ENCODE measurements at places on chromosomes 13 and 19. TPM values are rescaled to one million over a fixed set of nuclear protein-coding genes. Genes with fewer than 3 reads are reported as not detected.

EBI3 gene
- total RNA-seq = 0.40 TPM

LILRA5 gene
- not detected for total RNA-seq

LMTK3 gene
- total RNA-seq = 7.5 TPM

KL gene
- 0.20 TPM for total RNA-seq

LILRB3 gene
- 4.8 TPM for total RNA-seq

LGALS7B gene
- total RNA-seq = not detected

LMO7 gene
- 30.8 TPM for total RNA-seq

KLK6 gene
- not detected for total RNA-seq

HSPBP1 gene
- 23.0 TPM for total RNA-seq

SOX21 gene
- total RNA-seq = not detected

FGF21 gene
- not detected for total RNA-seq

ZNF560 gene
- total RNA-seq = not detected
